ENCODE measurements at places on chromosomes 16 and 17.

DNA sequence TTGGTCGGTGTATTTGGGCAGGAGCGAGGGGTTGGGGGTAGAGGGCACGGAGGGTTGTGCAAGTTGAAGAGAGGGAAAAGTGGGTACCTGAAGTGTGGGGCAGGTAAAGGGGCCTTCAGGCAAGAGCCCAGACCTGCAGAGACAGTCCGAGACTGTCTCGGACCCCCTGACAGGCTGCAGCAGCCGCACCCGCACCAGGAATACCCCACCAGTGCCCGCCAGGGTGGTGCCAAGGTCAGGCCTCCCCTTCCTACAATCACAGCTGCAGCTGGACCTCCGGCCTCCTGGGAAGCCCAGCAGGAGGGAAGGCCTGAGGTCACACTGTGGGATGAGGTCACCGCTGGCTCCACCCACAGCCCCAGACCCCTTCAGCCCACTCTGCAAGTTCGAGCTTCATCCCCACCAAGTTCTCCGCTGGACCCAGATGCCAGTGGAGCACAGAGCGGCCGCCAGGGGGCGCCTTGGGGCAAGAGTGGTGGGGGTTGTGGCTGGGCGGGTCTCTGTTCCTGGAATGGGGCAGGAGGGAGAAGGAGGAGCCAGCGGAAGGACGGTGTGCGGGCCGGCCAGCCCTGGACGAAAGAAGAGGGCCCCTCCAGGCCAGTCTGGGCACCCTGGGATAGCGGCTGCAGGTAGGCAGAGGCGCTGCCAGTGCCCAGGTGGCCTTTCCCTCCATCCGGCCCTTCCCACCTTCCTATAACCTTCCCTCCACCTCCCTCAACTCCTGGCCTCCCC, at the start of gene HSD3B7:
TSS of gene HSD3B7 (plus strand) at position 539 of the 732 bp plus-strand sequence. CDS start 452 bp downstream, outside the sequence.
- DNase-seq, result no peak

- no peak for DNase-seq
Observed at GRCh38 chr16:73043828-73044467, 4.0 kb downstream of the ZFHX3 start.

DNA sequence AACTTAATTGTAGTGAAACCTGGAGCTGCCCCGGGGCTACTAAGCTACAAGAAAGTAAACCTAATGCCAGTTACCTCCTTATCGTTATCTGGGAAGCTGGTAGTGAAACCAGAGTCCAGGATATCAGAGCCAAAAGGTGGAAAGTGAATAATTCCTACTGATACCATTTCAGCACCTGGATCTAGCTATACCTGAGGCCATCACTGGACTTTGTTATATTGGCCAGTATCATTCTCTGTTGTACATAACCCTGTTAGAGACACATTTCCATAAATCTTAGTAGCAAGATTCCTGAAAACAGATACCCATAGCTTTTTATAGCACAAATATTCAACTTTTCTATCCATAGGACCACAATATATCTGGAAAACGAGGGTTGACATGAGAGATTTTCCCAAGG, 538.0 kb downstream of the GRIN2A start:
- no peak for DNase-seq

DNA sequence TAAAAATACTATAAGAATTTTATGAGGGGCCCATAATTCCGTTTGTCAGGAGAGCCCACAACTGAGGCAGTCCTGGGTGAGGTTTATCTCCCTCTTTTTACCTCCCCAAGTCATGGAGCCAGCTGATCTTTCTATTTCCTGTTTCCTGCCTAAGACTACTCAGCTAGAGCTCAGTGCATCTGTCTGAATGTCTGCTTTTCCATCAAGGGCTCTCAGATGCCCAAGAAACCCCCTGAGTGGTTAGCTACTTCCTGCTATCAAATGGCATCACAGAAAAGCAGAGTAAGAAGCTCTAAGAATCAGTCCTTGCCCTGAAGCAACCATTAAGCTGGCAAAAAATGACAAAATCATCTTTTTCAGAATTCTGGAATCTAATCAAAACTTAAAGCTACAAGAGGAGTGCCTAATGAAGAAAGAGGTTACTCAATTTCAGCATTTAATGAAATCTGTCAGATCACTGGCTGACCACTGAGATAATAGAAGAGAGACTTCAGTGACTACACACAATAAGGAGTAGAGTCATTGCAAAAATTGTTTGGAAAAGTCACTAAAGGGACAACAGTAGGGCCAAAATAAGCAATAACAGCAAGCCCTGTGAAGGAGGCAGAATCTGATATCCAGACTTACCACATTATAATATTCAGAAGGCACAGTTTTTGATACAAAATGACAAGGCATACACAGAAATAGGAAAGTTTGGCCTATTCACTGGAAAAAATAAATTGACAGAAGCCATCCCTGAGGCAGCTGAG, 150.1 kb downstream of the CYB561 start:
- DNase-seq, result no peak

DNA sequence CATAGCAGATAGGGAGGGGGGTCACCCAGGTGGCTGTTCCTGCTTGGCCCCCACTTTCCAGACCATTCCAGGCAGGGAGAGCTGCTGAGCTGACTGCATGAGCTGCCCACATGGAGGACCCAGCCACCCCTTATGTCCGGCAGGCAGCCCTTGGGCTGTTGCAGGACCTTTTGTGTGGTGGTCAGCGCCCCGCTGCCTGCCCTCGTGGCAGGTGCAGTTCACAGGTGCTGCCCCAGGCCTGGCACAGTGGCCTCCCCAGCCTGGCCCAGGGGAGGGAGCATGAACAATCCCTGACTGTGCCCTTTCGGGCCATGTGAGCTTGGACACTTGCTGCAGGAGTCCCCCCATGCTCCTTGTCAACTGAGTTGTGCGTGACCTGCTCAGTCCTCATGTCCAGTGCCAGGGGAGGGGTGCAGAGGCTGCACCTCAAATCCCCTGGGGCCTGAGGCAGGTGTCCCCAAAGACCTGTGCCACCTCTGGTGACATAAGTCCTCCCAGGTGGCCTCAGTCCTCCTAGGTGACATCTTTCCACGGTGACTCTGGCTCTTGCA, 8.6 kb downstream of the TBC1D26 start:
- DNase-seq, result no peak

- no peak for DNase-seq
Observed at GRCh38 chr16:87165151-87165550, 152.0 kb downstream of the C16orf95 start.

- DNase-seq, result no peak
Observed at GRCh38 chr17:81964081-81964849, 3.3 kb upstream of the NOTUM start.

DNA sequence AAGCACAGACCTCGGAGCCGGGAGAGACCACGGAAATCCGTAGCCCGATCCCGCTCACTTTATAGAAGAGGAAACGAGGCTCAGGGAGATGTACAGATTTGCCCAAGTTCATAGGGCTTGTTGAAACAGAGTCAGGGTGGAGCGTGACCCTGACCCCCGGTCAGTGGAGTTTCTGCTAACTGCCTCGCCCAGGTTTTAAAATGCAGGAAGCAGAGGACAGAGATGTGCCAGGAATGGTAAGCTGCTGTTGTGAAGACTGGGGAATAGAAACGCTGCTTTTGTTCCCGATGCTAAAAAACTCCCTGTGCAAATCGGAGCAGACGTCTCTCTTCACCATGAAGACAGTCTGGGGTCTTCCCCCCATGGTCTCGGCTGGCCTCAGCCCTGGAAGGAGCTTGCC, 403.0 kb downstream of the SEC14L1 start:
- DNase-seq, result no peak

DNA sequence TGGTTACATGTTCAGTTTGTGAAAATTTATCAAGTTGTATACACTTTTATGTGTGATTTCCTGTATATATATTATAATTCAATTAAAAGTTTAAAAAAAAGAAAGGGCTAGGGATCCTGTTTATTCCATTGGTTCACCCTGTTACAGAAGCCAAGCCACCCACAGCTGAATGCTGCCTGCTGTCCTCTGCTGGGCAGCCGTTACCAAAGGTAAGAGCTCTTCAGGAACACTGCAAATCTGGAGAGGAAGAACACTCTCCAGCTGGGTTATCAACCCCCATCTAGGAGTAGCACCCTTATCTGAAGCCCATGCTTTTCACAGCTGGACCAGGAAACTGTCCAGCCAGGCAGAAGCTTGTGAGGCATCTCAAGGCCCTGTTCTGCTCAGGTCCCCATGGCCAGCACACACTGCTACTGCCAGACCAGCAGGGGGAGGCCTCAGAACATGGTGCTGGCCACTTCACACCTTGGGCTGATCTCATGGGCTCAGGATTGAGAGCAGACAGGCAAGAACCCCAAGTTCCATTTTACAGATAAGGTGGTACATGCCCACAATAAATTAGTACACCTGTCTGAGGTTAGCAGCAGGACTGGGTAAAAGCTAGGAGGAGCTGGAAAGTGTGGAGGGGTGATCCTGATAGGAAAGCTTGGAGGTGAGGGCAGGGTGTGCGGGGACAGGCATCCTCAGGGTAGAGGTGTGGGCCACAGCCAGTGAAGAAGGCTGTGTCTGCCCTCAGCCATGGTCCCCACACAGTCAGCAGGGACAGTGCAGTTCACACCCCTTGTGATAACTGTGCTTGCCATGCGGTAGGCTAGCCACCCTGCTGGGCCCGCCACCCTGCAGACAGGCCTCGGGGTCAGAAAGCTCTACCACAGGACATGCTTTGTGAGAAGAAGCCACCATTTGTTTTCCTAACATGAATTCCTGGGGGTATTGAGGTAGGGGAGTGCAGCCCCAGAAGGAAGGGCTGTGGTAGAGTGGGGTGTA, 54.3 kb upstream of the SREBF1 start:
- no peak for DNase-seq

GRCh38 chr16:85274924-85275323, 162.7 kb upstream of the CIBAR2 start:
- DNase-seq, result no peak

GRCh38 chr17:41528959-41529353, 848 bp upstream of the KRT19 start:
- no peak for DNase-seq

DNA sequence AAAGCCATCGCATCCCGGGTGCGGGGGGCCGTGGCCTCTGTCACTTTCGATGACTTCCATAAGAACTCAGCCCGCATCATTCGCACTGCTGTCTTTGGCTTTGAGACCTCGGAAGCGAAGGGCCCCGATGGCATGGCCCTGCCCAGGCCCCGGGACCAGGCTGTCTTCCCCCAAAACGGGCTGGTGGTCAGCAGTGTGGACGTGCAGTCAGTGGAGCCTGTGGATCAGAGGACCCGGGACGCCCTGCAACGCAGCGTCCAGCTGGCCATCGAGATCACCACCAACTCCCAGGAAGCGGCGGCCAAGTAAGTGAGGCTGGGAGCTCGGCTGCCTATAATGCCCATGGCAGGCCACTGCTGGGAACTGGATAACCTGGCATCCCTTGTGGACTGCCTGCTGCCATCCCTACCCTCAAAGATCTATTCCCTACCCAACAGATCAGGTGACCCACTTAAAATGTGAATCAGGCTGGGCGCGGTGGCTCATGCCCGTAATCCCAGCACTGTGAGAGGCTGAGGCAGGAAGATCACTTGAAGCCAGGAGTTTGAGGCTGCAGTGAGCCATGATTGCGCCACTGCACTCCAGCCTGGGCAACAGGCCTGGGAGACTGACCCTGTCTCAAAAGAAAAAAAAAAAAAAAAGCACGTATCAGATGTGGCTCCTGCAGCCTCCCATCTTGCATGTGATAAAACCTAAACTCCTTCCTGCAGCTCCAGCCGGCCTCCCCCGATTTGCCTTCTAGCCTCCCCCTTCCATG, 18.3 kb downstream of the CDIPT start:
- no peak for DNase-seq

DNA sequence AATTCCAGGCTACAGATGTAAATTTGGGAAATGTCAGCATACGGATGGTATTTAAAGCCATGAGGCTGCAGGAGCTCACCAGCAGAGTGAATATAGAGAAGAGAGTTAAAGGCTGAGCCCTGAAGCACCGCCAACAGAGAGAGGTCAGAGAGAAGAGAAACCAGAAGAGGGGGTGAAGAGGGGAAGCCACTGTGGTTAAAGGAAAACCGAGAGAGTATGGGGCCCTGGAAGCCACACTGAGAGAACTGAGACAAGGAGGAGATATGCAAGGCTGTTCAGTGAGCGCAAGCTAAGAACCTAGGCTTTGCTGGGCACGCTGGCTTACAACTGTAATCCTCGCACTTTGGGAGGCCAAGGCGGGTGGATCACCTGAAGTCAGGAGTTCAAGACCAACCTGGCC, 24.6 kb downstream of the COPRS start:
- no peak for DNase-seq

DNA sequence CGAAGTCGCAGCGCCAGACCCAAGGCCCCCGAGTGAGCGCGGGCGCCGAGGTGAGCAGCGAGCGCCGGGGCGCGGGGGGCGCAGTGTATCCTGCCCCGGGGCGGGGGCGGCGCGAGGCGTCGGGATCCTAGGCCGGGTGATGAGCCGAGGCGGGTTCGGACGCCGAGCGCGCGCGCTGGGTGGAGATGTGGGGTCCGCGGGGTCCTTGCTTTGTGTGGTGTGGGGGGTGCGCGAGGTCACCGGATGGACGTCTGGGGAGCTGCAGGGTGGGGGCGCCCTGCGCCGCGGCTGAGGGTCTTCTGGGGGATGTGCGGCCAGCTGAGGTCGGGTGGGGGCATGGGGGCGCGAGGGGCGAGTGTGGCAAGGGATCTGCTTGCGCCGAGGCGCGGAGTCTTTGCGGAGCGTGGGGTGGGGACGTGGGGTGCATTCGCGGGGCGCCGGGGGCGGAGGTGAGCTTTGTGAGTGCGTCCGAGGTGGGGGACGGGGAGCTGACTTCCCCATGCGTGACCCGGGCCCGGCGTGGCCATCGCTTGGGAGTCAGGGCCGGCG, 560 bp downstream of the RAI1 start:
- DNase-seq, result no peak

GRCh38 chr17:72365857-72366414, 245.1 kb downstream of the SOX9 start:
- no peak for DNase-seq

- no peak for DNase-seq
Observed at GRCh38 chr17:47870056-47870455, 19.1 kb upstream of the SP6 start.

GRCh38 chr16:9821331-9821730, 360.9 kb downstream of the GRIN2A start:
- no peak for DNase-seq

DNA sequence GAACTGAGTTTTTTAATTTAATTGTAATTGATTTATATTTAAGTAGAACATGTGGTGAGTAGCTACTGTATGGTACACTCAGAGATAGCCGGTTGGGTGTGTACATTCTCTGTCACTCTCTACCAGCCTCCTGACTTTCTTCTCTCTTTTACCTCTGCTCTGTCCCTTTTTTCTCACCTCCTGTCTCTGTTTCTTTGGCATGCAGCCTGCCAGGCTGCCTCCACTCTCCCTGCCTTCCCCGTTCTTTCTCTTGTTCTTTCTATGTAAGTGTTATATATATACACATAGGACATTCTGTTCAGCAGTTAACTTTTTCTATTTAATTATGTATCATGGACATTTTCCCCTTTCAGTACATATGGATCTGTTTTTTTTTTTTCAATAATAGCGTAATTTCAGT, 50.8 kb downstream of the MRTFB start:
- no peak for DNase-seq

GRCh38 chr17:82287868-82288801, 14.6 kb upstream of the CSNK1D start:
- DNase-seq, result peak; percentile 41

- DNase-seq, result no peak
Observed at GRCh38 chr17:8887301-8887700, 19.8 kb upstream of the PIK3R6 start.

Measured in NCI-H1417 treated with DMSO at 0.1 percent for 48 hours (cell line).